ENCODE measurements at places on chromosomes 7 and 10.

DNA sequence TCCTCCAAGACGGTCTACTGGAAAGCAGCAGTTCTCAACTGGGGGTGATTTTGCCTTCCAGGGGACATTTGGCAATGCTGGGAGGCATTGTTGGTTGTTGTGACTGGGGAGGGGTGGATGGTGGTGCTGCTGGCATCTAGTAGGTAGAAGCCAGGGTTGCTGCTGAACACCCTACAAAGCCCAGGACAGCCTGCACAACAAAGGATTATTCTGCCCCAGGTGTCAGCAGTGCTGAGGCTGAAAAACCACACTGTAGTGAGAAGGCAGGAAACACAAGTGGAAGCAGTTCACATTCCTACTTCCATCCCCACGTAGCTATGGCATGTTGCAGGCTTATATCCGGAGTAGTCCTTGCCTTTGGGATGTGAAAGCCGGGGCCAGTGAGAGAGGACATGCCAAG is 86.9 kb downstream of the AOAH start:
- no peak for DNase-seq

- DNase-seq, result no peak
Measured at GRCh38 chr7:85094046-85094725, 92.7 kb downstream of the SEMA3D start.

- DNase-seq, result no peak
Measured at GRCh38 chr7:53904355-53904754, 637.8 kb upstream of the VSTM2A start.

DNA sequence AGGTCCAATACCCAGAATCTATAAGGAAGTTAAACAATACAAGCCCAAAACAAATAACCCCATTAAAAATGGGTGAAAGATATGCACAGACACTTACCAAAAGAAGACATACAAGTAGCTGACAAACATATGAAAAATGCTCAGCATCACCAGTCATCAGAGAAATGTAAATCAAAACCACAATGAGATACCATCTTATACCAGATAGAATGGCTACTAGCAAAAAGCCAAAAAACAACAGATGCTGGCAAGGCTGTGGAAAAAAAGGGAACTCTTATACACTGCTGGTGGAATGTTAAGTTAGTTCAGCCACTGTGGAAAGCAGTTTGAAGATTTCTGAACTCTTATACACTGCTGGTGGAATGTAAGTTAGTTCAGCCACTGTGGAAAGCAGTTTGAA is 331.1 kb downstream of the KIF20B start:
- no peak for DNase-seq

DNA sequence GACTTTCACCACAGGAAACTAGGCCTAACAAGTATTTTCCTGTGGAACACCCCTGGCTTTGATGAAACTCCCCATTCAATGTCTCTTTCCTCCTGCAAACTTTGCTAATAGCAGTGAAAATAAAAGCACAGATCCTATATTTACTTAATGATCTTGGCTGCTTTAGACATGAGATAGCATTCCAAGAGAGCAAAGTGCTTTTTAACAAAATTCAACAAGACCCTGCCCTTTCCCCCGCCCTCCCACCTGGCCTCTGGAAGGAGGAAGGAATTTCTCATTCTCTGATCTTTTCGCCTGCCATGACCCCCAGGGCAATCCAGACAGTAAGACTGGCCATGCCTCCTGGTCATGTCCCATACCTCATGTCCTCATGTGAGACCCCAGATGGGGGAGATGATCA is 185.7 kb downstream of the KCNMA1 start:
- no peak for DNase-seq

DNA sequence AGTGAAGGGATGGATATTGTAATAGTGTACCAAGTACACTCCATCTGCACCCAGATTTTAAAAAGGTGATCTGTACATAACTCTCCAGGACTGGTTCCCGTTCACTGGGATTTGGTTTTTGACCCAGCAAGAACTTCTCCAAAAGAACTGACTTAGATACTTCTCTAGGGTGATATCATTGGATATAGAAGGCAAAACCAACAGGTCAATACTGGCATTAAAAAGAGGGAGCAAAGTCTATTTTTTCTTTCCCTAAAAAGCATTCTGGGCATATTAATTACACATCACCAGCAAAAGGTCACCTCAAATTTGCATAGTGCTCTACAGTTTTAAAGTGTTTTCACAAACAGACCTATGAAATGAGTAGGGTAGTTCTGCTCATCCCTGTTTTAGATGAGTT is 3.5 kb downstream of the MYPN start:
- DNase-seq, result no peak
